ENCODE measurements at places on chromosomes 3 and 15.
A peak's percentile ranks its signal among the peaks of the same experiment; 100 is the strongest.

- DNase-seq: no peak
Measured at GRCh38 chr15:39078026-39078425, 502.9 kb upstream of the THBS1 start.

DNA sequence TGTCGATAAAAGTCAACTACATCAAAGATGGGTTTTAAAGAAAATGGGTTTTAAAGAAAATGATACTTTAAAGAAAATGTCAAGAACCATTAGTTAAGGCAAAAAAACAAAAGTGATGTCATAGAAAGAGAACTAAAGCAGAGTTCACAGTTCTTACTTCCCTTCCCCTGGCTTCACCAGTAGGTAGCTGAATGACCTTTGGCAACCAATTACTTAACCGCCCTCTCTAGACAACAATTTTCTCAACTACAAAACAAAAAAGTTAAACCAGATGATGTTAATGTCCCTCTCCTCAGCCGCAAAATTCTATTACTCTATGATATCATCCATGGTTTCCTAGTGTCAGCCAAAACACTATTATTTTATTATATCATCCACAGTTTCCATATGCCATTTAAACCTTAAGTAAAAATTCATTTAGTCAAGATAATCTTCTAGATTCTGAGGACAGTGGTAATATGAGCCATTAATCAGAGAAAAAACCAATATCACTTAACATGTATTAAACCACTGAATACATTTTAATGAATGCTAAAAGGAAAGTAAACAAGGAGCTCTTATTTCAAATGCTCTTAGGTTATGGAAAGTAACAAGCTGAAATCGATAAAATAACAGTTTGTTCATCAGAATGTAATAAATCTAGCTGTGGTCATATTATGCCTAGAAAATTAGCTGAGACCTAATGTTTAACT is 13.1 kb downstream of the RYK start:
- no peak for DNase-seq

DNA sequence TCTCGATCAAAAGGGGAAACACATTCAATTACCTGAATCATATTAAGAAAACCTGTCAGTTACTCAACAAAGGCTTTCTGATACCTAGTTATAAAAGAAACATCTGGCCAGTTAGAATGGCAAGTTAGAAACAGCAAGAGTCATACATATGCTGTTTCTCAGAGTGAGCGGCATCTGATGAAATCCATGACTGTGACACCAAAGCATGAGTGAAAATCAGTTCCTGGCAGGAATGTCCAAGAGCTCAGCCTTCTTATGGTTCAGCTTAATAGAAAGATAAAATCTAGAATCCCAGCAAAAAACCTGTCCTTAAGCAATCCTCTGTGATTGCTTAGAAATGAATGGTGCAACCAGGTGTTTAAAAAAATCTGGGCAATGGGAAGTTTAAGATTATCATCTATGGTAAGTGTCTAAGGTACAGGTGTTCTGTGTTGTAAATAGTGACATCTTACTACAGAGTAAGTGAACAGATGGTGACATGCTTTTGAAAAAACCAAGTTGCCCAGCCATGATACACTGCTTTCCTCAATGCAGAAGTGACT is 18.8 kb downstream of the B4GALT4 start:
- DNase-seq: no peak

DNA sequence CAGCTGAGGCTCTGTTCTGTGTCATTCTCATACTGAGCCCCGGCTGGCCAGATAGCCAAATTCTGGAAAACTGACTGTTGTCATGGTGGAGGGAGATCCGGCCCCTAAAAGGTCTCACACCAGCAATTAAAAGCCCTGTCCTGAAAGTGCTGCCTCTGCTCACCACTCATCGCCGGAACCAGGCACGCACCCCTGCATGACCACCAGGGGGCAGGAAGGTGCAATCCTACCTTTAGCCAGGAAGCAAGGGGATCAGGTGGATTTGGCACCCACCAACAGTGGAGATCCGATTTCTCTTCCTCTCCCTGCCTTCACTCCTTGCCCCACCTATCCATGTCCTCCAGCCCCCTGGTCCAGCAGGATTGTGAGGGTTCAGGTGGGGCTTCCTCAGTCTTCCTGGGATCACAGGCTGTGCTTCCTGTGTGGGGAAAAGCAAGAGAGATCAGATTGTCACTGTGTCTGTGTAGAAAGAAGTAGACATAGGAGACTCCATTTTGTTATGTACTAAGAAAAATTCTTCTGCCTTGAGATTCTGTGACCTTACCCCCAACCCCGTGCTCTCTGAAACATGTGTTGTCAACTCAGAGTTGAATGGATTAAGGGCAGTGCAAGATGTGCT is 16.1 kb upstream of the CACNA2D2 start:
- peak; percentile 44 for DNase-seq

GRCh38 chr3:99747915-99748314 is 69.7 kb upstream of the CMSS1 start:
- no peak for DNase-seq

- DNase-seq: no peak
Measured at GRCh38 chr3:52763466-52763865, 7.3 kb downstream of the NEK4 start.

GRCh38 chr3:37935756-37936666 is 54.6 kb upstream of the VILL start:
- DNase-seq: no peak

DNA sequence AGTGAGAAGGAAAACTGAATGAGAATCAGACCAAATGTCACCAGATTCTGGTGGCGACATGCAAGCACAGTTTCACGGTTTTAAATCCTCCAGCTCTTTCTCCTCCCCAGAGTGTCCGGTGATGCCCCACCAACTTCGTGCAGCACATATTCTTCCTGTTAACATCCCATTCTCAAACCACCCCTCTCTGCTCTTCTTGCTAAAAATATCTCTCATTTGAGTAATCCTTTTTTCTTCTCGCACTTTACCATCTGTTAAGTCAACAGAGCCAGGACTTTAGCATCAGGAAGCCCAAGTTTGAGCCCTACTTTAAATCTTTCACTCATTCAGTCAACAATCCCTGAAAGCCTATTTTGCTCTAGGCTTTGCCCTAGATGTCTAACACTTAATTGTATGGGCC is 68.2 kb upstream of the VGLL4 start:
- DNase-seq: no peak

DNA sequence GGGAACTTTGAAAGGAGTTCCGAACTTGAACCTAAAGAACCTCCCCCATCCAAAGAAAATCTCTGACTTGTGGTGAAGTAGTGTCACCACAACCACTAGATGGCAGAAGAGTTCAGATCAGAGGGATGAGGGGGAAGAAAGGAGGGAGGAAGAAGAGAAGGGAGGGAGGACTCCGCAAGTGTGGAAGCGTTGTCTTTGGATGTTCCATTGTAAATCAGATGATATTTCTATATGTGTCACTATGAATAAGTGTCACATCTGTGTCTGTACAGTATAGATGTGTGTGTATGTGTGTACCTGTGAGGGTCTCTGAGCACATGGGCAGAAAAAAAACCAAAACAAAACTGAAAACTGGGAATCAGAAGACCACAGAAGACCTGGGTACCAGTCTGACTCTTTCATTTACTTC is 16.9 kb downstream of the SLC24A1 start:
- peak; percentile 10 for DNase-seq

DNA sequence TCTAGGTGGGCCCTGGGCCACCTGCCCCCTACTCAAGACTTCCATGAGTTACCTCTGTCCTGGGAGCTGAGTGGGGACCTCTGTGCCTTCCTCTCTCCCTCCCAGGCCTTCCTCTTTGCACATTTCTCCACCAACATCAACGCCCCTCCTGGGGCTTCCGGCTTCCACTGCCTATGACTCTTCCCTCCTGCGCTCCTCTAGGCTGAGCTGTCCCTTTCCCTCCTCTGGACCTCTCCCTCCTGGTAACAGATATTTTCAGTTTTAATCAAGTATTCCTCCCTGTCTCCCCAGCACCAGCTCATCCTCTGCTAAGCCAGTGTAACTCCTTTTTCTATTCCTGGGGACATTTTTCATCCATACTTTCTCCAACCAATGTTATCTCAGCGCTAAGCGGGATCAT is 160.4 kb downstream of the RAB11A start:
- no peak for DNase-seq

DNA sequence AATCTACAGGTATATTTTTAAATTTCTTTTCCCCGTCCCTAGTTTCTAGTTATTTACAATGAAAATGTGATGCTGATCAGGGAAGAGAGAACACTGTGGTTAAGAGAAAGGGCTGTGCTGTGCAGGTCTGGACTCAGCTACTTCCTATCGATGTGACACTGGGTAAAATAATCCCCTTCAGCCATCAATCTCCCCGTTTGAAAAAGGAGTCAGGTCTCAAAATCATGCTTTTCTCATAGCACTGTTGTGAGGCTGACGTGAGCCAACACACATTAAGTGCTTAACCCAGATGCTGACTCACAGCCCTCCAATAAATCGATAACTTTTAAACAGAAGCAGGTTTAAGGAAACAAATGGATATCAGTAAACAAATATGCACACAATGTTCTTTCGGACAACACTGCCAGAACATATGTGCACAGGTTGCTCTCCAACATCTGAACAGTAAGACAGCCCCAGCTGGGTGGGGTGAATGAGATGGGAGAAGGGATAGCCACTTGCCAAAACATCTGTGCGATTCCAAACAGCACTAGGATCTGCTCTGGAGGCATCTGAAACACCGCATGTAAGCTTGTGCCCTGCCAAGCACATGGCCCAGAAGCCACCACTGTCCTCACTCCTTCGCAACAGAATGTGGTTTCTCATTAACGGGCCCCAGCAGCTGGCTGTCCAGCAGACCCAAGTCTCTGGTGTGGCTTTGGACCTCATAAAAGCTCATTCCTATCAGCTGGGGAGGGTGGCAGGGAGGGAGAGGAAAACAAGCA is 143.2 kb upstream of the PRICKLE2 start:
- DNase-seq: no peak

DNA sequence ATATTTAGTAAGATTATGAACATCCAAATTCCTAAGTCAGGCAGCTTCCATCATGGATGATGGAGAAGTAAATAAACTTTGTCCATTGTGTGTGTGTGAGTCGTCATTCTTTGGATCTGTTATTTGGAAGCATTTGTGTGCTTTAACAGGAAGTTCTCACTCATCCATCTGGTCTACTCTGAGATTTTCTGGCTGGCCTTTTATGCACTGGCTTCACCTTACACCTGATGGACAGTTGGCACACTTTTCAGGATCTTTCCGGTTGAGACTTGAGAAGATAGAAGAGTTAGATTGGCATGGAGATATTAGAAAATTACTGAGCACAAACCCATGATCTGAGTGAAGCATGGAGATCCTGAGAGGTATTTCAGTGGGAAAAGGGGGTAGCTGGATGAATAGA is 12.6 kb downstream of the SYNPR start:
- DNase-seq: no peak

Data from stimulated activated CD8-positive, alpha-beta memory T cell treated with anti-CD3 and anti-CD28 coated beads, Interleukin-15, amount 100 ng/mL, for 4 hours (primary cell).